G401 (cell line): ENCODE measurements at places on chromosomes 3 and 15.

DNA sequence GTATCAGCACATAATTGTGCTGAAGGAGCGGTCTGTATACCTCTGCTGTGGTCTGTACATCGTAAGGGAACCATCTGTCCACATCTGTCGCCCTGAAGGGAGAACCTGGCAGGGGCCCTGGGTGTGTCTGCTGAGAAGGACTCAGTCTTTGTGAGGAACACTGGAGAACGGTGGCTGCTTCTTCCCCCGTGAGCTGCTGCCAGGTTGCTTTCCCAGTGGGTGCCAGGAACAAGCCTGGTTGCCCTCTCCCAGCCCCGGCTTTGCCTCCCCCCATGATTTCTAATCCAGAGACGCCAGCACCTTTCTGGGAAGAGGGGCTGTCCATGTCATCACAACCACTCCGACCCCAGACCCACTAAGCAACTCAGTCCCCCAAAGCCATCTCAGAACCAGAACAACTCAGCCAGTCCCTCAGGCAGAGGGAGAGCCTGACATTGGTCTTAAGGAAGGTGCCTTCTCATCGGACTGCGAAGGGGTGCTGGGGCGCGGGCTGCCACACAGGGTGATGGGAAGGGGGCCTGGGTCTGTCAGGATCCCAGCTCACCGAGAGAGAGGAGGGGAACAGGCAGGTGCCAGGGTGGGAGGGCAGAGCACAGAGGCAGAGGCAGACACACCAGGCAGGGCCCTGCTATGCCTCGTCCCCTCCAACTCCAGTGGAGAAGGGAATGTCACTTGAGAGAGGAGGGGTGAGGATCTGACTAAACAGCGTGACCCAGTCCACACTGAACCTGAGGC is 8.5 kb downstream of the TNK2 start:
- DNase-seq = no peak

DNA sequence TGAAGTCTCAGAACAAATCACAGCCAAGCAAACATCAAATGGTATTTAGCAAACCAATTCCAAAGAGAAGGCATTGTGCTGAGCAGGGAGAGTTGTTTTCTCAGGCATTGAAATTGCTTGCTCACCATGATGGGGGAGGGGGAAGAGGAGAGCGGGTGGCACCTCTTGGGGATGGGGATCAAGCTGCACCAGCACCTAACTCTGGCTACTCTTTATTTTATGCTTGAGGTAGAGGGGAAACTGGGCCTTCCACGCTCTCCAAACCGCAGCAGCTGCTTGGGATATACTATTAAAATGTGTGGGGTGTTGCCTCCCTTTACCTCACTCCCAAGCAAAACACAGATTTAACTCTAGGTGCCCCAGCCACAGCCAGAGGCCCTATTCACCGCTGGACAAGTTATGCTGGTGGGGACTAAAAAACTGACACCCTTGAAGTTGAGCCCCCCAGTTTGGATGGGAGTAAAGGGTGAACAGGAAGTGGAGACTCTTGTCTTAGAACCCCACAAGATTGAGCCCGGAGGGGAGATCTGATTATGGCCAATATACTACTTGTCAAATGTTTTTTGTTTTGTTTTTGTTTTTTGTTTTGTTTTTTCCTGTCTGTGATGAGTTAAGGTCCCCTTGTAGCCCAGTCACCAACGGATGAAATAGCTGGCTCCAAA is 5.0 kb upstream of the FOXB1 start:
- no peak for DNase-seq

DNA sequence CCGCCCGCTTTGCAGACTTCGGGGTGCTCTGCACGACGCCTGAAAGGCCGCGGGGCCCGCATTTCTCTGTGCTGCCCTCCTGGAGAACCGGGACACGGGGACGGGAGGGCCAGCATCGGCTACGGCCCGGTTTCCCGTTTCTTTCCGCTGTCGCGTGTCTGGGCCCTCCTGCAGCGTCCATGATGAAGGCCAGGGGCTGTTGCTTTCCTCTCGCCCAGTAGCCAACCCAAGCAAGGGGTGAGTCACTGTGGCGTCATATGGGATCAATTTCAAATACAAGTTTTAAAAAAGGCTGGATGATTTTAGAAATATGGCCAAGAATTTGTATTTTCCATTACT is 435 bp downstream of the SLC35G2 start:
- DNase-seq = no peak

DNA sequence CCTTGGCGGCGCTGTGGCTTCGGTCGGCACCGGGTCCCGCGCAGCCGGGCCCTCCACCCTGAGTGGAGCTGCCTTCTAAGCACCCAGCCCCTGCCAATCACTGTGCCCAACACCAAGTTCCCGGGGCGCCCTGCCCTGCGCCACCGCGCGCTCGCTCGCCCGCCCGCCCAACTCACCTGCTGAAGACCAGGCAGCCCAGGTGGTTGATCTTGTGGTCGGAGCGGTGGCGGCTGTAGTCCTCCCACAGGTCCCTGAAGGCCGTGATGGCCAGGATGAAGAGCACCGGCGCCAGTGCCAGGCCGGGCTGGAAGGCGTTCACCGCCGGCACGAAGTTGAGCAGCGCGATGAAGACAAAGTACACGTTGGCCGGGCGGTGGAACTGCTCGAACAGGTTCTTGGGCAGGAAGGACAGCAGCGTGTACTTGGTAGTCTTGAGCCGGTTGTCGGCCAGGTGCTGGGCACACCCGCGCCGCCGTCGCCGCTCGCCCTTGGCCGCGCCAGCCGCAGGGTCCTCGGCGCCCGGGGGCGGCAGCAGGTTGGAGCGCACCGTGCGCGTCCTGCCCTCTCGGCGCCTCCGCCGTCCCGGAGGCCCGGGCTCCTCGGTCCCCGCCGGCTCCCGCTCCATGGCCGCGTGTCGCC is 536 bp downstream of the ATP10A start:
- DNase-seq = no peak

DNA sequence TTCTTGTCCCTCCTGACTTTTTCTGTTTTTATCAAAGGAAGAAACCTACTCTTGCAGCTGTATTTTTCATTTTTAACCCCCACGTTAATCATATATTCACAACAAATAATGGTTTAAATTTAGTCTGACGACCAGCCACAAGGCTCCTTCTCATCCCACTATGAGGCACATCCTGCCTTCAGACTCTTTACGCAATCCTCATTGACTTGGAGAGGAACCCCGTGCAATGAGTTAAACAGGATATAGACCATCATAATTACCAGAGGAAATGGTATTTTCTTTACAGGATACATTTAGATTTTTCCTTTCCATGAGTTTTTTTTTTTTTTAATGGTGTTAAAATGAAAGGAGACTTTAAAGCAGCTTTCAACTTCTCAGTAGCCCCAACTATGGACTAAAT is 68.5 kb downstream of the WWTR1 start:
- DNase-seq = no peak

DNA sequence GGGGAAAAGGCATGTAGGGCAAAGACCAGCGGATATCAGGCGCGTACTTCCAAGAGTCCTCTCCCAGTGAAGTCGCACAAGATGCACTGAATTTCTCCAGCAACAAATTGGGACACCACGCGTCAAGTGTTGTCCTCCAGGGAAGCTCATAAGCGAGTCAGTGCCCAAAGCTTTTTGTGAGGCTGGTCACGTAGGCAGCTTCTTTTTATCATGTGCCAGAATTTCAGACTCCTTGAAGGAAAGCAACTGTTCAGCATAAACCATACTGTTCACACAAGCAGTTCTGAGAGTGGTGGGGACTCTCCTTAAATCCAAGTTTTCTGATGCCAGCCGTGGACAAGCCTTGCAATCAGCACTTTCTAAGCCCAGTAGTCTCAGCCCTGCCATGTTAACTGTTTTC is 10.1 kb upstream of the FSTL1 start:
- peak; percentile 19 for DNase-seq

GRCh38 chr15:47756872-47757271 is 39.6 kb downstream of the SEMA6D start:
- no peak for DNase-seq

DNA sequence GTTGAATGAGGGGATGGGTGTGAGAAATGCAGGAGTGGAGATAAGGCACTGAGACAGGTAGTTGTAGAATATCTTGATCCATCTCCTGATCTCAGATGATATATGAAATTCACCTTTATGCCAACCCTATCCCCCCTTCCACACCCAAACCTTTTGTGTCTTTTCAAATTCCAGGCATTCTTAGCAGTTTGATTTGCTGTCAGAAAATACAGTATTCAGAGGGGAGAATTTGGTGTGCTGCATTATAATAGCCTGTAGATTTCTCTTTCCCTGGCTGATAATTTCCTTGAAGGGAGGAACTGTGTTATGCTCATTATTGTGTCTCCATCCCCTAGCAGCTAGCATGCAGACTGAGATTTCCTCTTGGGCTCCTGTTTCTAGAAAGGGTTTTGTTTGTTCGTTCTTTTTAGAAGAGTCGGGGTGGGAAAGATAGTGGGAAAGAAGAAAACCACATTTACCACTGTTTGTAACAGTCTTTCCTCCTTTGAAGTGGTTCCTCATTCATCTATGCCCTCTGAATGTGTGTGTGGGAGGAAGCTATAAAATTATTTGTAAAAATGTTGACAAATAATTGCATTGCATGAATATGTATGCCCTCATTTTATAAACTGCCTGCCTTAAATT is 373.4 kb downstream of the DIPK2A start:
- no peak for DNase-seq

- DNase-seq = no peak
Observed at GRCh38 chr15:62085740-62086139, 19.0 kb downstream of the C2CD4A start.

- no peak for DNase-seq
Observed at GRCh38 chr3:136239094-136239493, 11.0 kb upstream of the PCCB start.

- no peak for DNase-seq
Observed at GRCh38 chr3:110164632-110165369, 827.5 kb upstream of the DPPA4 start.

- DNase-seq = no peak
Observed at GRCh38 chr15:42144841-42145375, 11.5 kb downstream of the PLA2G4F start.

DNA sequence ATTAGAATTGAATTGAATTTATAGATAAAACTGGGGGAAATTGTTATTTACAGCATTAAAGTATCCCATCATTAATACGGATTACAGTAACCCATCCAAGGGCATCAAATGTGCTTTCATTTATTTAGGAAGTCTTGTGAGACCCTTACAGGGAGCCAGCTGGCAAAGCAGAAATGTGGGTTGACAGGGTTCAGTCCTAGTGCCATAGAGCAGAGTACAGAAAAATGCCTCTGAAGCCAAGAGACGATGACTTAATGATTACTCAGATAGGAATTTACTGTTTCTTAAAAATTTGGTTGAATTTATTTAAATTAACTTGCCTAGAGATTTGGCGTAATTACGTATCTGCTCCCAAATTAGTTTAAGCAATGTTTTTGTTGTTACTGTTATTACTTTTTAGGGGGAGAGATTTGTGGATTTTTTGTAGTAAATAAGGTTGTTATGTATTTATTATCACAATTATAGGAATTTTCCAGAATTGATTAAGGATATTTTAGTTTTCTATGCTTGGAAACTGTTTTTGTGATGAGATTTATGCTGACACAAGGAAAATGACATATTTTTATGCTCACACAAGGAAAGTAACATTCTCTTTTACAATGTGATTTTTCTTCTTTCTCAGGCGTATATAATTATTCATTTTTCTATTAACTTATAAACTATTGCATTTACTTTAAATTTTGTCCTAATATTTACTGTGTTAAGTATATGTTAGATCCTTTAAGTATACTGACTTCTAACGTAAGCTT is 152.0 kb downstream of the EPHA6 start:
- DNase-seq = peak; percentile 47

- no peak for DNase-seq
Observed at GRCh38 chr15:99970891-99971430, 237.7 kb upstream of the LYSMD4 start.

DNA sequence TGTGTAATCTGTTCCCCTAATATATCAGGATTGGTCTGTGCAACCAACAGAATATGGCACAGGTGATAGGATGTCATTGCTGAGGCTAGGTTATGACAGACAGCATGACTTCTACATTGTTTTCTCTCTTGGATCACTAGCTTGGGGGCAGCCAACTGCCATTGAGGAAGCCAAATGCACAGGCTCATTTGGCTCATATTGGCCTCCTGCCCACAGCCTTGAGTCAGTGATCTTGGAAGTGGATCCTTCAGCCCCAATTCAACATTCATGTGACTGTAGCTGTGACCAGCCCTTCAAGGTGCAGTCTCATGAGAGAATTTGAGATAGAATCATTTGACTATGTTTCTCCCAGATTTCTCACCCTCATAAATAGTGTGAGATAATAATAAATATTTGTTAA is 675.6 kb downstream of the GRM7 start:
- no peak for DNase-seq

- no peak for DNase-seq
Observed at GRCh38 chr3:25610779-25611178, 53.9 kb downstream of the TOP2B start.

GRCh38 chr3:186075489-186075888 is 33.4 kb downstream of the ETV5 start:
- DNase-seq = no peak

DNA sequence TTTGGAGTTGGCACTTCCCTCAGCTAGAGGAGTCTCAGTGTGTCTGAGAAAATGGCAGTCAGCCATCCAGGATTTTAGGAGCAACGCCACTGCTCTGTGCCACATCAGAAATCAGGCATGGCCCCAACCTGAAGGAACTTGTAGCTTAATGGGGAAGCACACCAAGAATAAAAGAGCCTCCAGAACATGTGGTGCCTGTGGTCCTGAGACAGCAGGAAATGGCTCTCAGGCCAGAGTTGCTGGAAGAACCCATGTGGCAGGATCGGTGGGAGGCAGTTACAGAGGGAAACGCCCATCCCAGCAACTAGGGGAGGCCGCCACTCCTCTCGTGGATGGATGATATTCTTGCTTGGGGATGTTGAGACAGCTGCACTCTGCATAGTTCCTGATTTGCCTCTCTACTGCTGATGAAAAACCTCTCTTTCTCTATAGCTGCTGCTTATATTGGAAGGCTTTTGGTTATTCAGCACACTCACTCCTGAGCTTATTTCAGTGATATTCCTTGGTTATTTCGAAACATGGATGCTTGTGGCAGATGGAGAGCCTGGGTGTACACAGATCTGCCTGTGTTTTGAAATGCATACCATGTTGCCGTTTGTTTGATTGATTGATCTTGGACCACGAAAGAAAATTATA is 52.4 kb downstream of the KLHL25 start:
- peak; percentile 34 for DNase-seq

DNA sequence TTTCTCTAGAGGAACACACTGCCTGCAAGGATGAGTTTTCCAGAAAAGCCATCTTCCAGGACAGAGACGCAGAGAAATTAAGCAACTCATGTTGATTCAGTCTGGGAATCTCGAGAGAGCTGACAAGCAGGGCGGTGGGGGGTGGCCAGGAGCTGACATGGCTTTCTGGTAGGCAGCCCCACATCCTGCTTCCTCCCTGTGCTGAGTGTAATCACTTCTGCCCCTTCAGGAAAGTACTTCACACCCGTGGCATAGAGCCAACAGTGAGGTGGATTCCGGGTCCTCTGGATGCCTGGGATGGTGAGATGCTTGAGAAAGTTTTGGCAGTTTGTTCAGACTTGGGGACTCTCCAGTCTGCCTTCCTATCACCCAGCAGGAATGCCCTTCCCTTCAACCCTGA is 221.1 kb downstream of the SLCO3A1 start:
- DNase-seq = no peak

DNA sequence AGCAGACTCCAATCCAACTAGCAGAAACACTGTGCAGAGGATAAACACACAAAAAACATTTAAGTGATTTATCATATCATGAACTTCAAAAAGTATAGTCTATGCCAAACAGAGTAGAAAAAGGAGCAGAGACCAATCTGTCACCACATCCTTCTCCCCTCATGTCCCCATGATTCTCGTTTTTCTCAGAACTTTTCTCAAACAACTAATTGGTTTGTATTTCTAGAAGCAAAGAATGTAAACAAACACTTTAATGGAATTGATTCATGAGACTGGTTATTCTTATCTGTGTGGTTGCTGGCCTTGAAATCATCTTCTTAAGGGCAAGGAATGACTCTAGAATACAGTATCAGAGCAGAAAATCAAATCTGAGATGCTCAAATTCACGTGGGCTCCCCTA is 294.2 kb upstream of the THBS1 start:
- no peak for DNase-seq
